Dermis lymphatic vessel endothelial cell (primary cell): ENCODE measurements at places on chromosomes 2 and 18. TPM values are rescaled to one million over a fixed set of nuclear protein-coding genes. Genes with fewer than 3 reads are reported as not detected.

PTPRN gene
- not detected in 2 replicates for total RNA-seq

UGP2 gene
- total RNA-seq = 89.0 and 129 TPM in 2 replicates

IL37 gene
- total RNA-seq = not detected in 2 replicates

ICOS gene
- under 0.01 and 0.09 TPM in 2 replicates for total RNA-seq

RIT2 gene
- total RNA-seq = not detected in 2 replicates

QPCT gene
- total RNA-seq = 0.26 and 0.43 TPM in 2 replicates

FOXI3 gene
- not detected in 2 replicates for total RNA-seq

PID1 gene
- total RNA-seq = 0.11 and 0.17 TPM in 2 replicates

ZNF638 gene
- total RNA-seq = 88.5 and 129 TPM in 2 replicates

FHL2 gene
- 15.0 and 19.1 TPM in 2 replicates for total RNA-seq

HOXD13 gene
- total RNA-seq = under 0.01 TPM in 1 of 2 replicates, not detected in the other

TMEM200C gene
- not detected in 2 replicates for total RNA-seq

PLEKHM3 gene
- total RNA-seq = 10.4 and 12.8 TPM in 2 replicates

MXD1 gene
- 3.5 and 5.1 TPM in 2 replicates for total RNA-seq

TRABD2A gene
- total RNA-seq = 0.17 and 0.98 TPM in 2 replicates

FAP gene
- total RNA-seq = 0.09 and 0.76 TPM in 2 replicates

SCN1A gene
- 0.09 and 0.43 TPM in 2 replicates for total RNA-seq

TMEM185B gene
- total RNA-seq = 23.3 and 28.5 TPM in 2 replicates

INHBB gene
- total RNA-seq = 32.1 and 32.7 TPM in 2 replicates

CLEC4F gene
- 0.11 and 0.17 TPM in 2 replicates for total RNA-seq

IL18R1 gene
- under 0.01 and 0.43 TPM in 2 replicates for total RNA-seq
